ENCODE measurements at places on chromosomes 2 and 18. TPM values are rescaled to one million over a fixed set of nuclear protein-coding genes. Genes with fewer than 3 reads are reported as not detected.

DNA sequence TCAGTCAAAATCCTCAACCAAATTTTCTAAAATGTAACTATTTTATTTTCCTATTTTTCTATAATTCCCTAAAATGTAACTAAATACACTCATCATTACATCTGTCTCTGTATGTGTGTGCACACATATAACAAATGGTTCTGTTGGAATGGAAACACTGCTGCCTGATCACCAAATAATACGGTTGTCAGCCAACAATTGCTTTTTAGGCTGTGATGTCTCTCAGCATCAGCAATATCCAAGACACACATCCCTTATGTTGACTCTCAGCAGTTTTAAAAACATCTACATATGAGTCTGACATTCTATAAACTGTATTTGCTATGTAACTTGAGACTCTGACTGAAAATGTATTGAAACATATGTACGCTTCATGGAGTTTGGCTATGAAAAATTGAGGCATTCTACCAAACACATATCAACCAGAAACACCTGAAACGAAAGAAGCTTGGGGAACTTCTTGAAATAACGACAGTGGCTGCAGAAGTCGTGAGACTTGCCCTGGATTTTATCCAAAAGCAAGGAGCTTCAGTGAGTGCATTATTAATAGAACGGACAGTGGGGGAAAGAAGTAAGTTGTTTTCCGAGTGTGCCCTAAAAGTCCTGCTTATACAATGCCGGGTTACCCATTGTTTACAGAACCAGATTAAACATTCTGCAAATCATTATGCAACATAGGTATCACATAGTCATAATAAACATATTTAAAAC, 110.2 kb upstream of the ITGB6 start:
- no peak overlapping the region for H3K4me3 ChIP-seq
- no peak overlapping the region for H3K27ac ChIP-seq
- no peaks in the 10 kb centered on the region for H3K27me3 ChIP-seq
- DNase-seq = no peak
- no peaks in the 10 kb centered on the region for H3K4me1 ChIP-seq
- peaks cover 3% of the 10 kb centered on the region for H3K36me3 ChIP-seq

- H3K4me3 ChIP-seq = no peak overlapping the region
- H3K27me3 ChIP-seq = peaks cover 14% of the 10 kb centered on the region
Measured at GRCh38 chr2:216299588-216299987, 72.7 kb downstream of the MARCHF4 start.

DNA sequence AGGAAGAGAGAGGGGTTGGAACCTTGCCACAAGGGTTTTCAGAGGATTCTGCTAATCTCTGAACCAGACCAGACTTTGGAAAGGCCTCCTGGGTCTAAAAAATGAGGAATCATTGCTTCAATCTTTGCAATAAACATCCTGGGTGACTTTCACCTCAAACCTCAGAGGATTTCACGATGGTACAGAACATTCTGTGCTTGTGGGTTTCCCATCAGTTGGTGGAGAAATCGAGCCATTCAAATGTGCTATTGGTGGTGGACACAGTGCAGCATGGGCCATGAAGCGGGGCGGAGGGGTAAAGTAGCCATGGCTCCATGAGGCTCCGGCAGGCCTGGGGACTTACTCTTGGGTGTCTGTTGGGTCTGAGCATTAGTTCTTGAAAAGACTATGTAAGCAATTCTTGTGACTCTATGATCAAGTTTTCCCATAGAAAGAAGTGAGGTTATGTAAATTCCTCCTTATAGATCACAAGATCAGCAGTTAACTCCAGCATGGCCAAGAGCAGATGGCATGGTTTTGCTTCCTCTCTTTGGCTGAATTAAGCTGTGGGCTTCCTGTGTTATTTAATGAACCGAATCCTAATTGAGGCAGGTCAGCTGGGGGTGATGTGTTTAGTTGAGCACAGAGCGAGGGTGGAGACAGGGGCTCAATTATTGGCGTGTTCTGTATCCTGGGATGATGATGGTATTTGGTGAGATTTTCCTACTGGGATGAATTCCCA, 1.9 kb upstream of the IL1R2 start:
- DNase-seq = no peak
- no peaks in the 10 kb centered on the region for H3K36me3 ChIP-seq
- H3K4me1 ChIP-seq = peaks cover 7% of the 10 kb centered on the region
- H3K4me3 ChIP-seq = no peak overlapping the region
- no peaks in the 10 kb centered on the region for H3K27me3 ChIP-seq

DNA sequence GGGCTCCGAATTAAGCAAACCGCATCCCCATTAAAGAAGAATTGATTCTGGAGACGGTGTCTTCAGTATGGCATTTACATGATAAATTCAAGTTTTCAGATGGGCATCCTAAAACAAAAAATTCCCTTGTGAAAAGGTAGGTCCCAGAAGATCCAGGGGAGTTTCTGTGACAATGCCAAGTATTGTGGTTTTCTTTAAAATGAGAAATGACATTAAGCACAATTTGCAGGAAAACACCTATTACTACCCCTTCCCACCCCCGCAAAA, 689 bp upstream of the YWHAQ start:
- peaks cover 15% of the 10 kb centered on the region for H3K4me1 ChIP-seq
- peak overlapping the region; percentile 92 for H3K27ac ChIP-seq
- H3K36me3 ChIP-seq = peaks cover 15% of the 10 kb centered on the region
- H3K4me3 ChIP-seq = peak overlapping the region; percentile 52
- H3K27me3 ChIP-seq = no peaks in the 10 kb centered on the region
- no peak for DNase-seq

DNA sequence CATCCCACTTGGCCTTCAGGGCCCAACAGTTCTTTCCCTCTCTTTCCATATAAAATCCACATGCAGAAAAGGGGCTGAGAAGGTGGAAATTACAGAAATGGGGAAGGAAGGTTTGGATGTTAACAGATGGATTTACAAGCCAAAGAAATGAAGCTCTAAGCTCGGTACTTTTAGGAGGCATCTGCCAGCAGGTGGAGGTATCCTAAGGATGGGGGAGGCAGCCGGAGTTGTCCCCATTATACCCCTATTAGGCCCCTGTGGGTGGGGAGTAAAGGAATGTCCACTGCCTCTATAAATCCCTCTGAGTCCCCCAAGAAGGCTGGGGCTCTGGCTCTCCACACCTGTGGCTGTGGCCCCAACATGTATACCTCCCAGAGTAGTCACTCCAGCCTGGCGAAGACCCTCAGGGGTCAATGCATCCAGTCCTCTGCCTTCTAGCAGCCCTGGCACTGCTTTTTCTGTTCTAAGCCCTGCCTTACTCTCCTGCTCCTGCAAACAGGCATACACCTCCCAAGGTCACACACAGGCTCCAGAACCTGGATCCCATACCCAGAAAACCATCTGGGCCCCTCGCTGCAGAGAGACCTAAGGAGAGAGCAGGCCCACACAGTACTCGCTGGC, 1.2 kb downstream of the FBXO41 start:
- no peaks in the 10 kb centered on the region for H3K36me3 ChIP-seq
- no peak overlapping the region for H3K27ac ChIP-seq
- peaks cover 45% of the 10 kb centered on the region for H3K27me3 ChIP-seq

DNA sequence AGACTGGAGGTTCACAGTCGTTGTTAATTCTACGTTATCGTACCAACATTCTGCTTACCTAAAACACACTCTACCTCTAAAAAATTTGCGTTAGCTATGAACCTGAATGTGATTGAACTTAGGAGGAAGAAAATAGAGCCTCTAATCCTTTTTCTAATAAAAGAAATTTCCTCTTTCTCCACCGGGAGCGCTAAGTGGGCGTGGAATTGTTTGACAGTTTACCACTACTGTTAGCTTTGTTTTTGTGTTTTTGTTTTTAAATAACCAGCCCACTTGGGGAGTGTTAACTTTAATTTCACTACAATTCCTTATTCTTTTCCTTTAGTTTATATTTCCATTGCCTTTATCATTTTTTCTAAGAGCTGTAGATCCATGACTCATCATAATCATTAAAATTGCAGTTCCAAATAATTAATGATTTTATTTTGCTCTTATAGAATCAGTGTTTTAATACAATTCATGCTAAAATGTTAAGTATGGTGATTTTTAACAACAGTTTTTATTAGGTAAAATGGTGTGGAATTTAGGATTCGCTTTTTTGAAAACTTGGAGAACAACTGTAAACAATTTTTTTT, 55.0 kb upstream of the ITM2C start:
- H3K36me3 ChIP-seq = peaks cover 46% of the 10 kb centered on the region
- H3K27me3 ChIP-seq = no peaks in the 10 kb centered on the region
- H3K27ac ChIP-seq = no peak overlapping the region
- no peak overlapping the region for H3K4me3 ChIP-seq
- DNase-seq = no peak

- no peak overlapping the region for H3K27ac ChIP-seq
- no peak overlapping the region for H3K4me3 ChIP-seq
- no peaks in the 10 kb centered on the region for H3K36me3 ChIP-seq
- peaks cover 7% of the 10 kb centered on the region for H3K4me1 ChIP-seq
- peaks cover 40% of the 10 kb centered on the region for H3K27me3 ChIP-seq
Measured at GRCh38 chr2:47566207-47566858, 163.4 kb downstream of the MSH2 start.

- peaks cover 20% of the 10 kb centered on the region for H3K4me1 ChIP-seq
- peak; percentile 78 for DNase-seq
- H3K27me3 ChIP-seq = no peaks in the 10 kb centered on the region
- no peak overlapping the region for H3K4me3 ChIP-seq
- H3K36me3 ChIP-seq = no peaks in the 10 kb centered on the region
Measured at GRCh38 chr2:25347205-25347815, 5.6 kb upstream of the DNMT3A start.

GRCh38 chr2:79275197-79275596, 115.6 kb upstream of the REG3A start:
- H3K27ac ChIP-seq = no peak overlapping the region
- H3K4me3 ChIP-seq = no peak overlapping the region
- no peaks in the 10 kb centered on the region for H3K27me3 ChIP-seq
- DNase-seq = no peak

DNA sequence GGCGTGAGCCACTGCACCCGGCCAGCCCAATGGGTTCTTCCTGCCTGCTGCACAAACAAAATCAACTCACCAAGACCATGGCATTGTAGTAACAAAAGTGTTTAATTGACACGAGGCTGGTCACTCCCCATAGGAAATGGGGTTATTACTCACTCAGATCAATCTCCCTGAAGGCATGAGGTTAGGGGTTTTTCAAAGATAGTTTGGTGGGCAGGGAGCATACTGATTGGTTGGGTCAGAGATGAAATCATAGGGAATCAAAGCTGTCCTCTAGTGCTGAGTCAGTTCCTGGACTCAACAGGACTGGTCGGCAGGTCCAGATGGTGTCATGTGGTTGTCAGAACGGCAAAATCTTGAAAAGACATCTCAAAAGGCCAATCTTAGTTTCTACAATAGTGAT, 122.1 kb downstream of the TMEM17 start:
- H3K27me3 ChIP-seq = no peaks in the 10 kb centered on the region
- H3K36me3 ChIP-seq = no peaks in the 10 kb centered on the region
- H3K27ac ChIP-seq = no peak overlapping the region
- peaks cover 3% of the 10 kb centered on the region for H3K4me1 ChIP-seq
- no peak for DNase-seq
- H3K4me3 ChIP-seq = no peak overlapping the region

- DNase-seq = no peak
- no peak overlapping the region for H3K4me3 ChIP-seq
- H3K27me3 ChIP-seq = no peaks in the 10 kb centered on the region
- H3K36me3 ChIP-seq = no peaks in the 10 kb centered on the region
Measured at GRCh38 chr2:69082430-69082997, 69.5 kb downstream of the ANTXR1 start.

DNA sequence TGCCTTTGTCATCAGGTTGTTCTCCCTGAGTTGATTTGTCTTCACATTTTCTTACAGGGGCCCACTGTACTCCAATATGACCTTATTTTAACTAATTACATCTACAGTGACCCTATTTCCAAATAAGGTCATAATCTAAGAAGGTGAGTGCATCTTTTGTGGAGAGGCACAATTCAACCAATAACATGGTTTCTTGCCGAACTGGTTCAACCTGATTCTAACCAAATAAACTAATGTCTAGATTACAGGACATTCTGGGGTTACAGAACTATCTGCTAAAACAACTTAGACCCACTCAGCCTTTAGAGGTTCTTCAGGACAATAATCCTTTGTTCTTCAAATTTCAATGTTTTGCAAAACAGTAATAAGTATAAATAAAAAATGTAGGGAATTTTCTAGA, 496.5 kb upstream of the SOX11 start:
- no peak for DNase-seq
- no peak overlapping the region for H3K4me3 ChIP-seq
- H3K27ac ChIP-seq = no peak overlapping the region
- H3K36me3 ChIP-seq = no peaks in the 10 kb centered on the region
- H3K27me3 ChIP-seq = no peaks in the 10 kb centered on the region

DNA sequence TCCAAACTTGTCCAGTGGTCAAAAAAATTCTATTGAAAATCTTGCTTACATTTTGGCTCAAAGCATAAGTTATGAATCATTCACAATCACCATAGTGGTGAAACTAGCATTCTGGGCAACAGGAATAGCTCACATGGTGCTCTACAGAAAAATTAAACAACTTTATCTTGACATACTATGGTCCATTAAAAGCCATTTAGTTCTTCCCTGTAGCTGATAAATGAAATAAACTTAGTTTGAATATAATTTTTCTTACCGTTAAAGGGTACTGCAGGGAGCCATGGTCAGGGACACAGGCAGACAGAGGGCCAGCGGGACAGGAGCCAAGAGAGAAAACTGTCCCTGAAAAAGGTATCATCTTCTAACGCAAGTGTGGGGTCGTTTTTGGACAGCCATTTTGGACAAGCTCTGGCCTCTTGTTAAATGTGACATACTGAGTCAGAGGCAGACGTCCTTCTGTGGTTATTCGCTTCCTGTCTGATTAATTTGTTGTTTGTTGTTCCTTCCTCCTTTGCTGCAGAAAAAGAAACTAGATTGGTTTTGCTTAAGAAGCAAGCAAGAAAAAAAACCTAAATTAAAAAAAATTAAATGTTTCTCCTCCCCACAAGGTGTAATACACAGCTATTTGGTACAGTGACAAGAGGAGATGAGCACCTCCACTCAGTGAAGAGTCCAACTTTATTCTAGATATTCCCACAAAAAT, at the start of gene WIPF1:
TSS of gene WIPF1 (minus strand) at position 460 of the 703 bp plus-strand sequence. CDS start 12,231 bp downstream, outside the sequence.
- peak within 1 kb of the TSS; percentile 3 for H3K4me3 ChIP-seq
- H3K27me3 ChIP-seq = no peaks in the 10 kb centered on the region
- H3K4me1 ChIP-seq = no peaks in the 10 kb centered on the region
- no peak for DNase-seq

DNA sequence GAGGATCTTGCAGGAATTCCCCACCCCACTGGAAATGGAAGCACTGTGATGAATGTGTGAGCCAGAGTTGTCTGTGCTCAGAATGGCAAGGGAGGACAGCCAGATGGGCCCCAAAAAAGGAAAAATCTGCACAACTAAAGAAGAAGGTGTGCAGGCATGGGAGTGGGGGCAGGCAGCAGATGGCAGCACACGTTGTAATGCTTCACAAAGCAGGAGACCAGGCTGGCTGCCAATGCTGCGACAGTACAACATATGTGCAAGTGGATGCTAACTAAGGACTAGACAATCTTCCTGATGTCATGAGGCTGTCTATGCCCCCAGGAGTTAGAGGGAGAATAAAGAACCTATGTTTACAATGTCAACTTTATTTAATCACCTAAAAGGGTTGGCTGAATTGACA, 27.2 kb downstream of the ST6GAL2 start:
- H3K4me3 ChIP-seq = no peak overlapping the region
- no peak for DNase-seq
- H3K4me1 ChIP-seq = no peaks in the 10 kb centered on the region
- H3K27ac ChIP-seq = no peak overlapping the region

The ESPNL gene
- 1.5 TPM for polyA plus RNA-seq

The PTPRM gene
- 27.2 TPM for polyA plus RNA-seq

The METTL21A gene
- polyA plus RNA-seq = 19.3 TPM

The SLC5A7 gene
- polyA plus RNA-seq = 7.1 TPM

The PLEKHH2 gene
- 14.7 TPM for polyA plus RNA-seq

The CD8B2 gene
- polyA plus RNA-seq = 0.42 TPM

The MPPE1 gene
- 37.3 TPM for polyA plus RNA-seq

The CAVIN2 gene
- 27.5 TPM for polyA plus RNA-seq

The POTEF gene
- not detected for polyA plus RNA-seq

The SMYD1 gene
- 5.0 TPM for polyA plus RNA-seq
